CD4-positive, alpha-beta T cell (primary cell): ENCODE measurements at places on chromosomes 16 and 17.
A peak's percentile ranks its signal among the peaks of the same experiment; 100 is the strongest.

DNA sequence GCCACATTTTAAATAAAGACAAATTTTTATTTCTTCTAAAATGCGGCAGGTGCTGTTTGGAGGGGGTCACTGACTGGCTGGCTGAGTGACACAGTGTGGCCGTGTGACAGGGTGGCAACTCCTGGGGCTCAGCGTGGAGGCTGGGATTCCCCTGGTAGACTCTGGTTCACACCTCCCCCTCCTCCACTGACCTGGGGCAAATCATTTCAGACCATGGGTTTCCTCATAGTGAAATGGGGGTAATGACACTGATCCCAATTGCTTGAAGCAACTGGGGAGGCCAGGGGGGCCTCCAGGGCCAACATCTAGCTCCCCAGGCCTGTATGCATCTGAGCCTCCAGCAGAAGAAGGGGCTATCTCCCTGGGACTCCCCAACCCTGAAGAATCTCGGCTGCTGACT is 6.6 kb downstream of the HSD11B2 start:
- no peak for DNase-seq

DNA sequence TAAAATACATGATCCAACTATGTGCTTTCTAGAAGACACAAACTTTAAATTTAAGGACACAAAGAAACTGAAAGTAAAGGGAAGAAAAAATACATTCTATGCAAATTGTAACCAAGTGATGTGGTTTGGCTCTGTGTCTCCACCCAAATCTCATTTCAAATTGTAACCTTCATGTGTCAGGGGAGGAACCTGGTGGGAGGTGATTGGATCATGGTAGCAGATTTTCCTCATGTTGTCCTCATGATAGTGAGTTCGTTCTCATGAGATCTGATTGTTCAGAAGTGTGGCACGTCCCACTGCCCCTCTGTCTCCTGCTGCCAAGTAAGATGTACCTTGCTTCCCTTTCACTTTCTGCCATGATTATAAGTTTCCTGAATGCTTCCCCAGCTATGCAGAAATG is 15.0 kb downstream of the OR1A1 start:
- DNase-seq: no peak

DNA sequence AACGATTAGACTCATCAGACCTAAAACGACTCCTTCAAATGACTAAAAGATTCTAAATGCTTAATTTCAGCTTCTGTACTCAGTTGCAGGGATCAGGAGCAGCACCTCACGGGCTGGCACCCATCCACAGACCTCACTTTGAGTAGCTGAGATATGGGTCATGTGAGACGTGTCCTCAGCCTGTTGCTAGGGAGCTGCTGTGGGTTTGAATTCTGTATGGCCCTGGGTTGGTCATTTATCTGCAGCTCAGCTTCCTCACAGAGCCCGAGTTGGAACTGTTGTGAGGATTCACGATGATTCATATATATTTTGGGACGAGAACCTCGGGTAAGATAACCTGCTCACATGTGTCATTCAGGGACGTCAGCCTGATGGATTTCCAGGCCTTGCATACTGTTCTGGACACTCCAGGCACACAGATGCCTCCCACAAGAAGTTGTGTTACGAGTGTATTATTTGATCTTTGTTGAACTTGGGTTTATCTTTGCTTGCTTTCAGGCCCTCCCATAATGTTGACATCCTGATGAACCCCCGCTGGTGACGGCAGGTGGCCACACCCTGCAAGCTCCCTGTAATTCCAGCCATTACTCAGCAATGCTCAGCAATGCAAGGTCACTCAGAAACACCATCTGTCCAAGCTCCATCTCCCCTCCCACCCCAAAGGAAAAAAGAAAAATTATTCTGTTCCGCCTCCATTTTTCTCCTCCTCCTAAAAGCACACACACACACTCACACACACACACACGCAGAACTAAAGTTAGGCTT is 137.6 kb downstream of the RBFOX3 start:
- DNase-seq: no peak

- no peak for DNase-seq
Measured at GRCh38 chr17:13047011-13047606, 29.3 kb upstream of the ELAC2 start.

DNA sequence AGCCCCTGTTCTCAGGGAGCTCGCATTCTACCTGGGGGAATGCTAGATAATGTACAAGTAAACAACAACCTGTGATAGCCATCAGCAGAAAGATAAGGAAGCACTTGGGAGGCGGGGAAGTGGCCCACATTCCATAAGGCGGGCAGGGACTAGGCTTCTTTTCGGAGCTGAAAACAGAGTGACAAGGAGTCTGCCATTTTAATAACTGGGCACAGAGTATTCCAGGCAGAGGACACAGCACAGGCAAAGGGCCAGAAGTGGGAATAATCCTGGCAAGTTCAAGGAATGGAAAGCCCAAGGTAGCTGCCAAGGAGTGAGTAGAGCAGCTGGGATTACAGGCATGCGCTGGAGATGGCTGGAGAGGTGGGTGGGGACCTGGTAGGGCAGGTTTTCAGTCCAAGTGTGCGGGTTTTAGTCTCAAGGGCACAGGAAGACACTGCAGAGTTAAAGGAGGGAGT is 24.3 kb downstream of the USP43 start:
- no peak for DNase-seq

DNA sequence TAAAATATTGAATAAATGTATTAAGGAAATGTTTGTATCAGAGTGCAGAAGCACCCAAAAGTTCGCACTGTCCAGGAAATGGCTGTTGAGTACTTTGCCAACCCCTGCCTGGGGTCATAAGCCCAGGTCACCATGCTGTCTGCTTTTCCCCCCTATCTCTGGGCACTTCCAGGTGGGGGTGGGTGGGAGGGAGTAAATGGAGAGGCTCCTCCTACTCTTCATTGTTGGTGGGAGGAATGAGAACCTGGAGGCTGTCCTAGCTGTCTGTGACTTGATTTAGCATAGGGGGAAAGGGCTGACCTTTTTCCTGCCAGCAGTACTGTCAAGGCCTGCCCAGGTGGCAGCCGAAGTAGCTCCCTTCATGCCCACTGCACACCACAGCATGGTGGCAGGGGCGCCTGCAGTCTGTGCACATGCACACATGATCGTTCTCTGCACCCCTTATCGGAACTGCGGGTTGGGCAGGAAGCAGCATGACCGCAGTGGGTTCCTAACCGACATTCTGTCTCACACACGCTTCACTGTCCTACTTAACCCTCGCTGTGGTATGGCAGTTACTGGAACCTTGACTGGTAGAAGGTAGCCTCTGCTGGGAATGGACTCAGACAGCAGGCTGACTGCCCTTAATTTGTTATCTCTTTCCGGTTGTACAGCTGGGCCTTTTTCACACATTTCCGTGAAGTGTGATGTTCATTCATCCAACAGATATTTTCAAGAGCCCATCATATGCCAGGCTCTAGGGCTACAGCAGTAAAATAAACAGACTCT is 41.5 kb downstream of the LDHD start:
- DNase-seq: peak; percentile 84

DNA sequence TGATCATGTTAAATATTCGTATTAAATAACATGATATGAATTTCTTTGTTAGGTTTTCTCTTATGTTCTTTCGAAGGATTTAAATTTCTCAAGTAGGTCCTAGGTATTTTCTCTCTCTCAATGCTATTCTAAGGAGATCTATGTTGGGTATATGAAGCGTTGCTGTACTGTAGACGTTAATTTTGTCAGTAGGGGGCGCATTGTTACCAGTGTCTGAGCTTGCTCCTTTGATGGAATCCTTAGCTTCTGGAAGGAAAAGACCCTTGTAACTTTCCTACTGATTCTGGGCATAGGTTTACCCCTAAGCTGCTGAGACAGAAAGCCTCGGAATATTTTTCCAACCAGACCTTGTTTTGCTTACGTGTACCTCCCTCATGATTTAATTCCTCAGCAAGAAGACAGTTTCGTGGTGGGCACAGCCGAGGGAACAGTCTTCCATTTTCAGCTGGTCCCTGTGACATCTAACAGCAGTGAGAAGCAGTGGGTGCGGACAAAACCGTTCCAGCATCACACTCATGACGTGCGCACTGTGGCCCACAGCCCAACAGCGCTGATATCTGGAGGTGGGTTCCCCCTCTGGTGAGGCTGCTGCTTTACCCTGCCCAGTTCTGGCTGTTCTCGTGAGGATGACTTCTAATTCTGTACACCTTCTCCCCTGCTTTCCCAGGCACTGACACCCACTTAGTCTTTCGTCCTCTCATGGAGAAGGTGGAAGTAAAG is 17.9 kb downstream of the UTP4 start:
- peak; percentile 78 for DNase-seq

DNA sequence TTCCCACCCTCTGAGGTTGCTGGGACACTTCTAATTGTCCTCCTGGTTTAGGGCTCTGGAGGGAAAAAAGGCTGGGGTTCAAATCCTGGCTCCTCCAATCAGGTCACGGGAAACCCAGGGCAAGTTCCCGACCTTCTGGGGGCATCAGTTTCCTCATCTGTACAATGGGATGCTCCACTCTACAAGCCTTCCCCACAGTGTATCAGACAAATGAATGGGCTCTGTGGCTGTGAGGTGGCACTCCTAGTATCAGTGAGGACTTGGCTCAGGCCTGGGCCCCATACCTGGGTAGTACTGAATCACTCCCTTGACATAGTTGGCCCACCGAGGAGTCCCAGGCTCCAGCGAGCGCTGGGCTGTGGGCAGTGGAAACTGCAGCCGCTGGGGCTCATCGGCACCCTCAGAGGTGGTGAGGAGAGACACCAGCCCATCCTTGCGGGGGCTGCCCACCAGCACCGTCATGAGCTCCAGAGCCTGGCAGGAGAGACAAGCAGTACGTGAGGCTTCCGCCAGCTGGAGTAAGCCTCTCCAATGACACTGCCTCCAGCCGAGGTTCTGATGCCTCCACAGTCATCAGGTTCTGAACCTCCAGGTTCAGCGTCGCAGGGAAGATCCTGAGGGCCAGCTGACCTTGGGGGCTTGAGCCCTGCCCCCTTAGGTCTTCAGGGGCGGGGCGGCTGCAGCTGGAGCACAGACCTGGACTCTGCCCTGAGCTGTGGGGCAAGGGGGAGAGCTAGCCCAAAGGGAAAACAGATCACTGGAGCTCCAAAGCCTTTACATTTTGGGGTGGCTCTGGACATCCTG is 1.2 kb downstream of the GALK1 start:
- no peak for DNase-seq

DNA sequence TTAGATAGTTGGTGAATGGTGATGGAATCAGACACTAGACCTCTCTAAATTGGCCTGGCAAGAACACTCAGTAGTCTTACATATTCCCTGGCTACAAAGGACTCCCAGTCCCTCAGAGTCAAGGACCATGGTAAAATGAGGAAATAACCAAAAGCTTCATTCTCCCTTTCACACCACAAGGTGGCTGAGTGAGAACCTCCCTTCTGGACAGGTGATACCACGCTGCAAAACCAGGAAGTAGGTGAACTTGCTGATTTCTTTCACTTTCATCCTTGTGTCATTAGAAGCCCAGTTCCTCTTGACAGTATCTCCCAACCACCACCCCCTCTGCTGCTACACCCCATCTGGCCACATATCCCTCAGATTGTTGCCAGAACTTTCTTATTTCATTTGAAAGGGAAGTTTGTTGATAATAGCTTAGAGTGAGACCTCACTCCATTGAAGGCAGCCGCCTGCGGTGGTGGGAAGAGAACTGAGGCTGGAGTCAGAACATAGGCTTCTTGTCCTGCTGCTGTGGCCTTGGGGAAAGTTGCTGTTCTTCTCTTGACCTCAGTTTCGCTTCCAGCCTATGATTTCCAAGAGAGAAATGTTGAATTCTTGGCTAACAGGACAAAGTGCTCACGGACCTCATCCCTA is 290.6 kb upstream of the CCL2 start:
- DNase-seq: no peak

GRCh38 chr17:5282642-5283217 is 646 bp downstream of the RABEP1 start:
- DNase-seq: peak; percentile 31

DNA sequence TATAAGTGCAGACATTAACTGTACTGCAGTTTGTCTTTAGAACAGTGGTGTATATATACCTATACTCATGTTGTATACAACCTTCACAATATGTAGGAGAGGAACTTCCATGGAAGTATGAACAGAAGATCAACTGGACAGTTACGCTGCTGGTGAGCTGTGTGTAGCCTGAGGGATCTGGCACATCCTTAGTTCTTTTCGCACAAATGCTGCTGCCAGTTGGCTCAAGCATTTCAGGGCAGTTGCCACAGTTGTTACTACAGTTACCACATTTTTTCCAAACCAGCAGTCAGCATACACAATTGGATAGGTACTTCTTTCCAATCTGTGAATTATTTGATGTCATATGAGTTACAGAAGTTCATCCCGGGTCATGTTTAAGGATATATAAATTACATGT is 539.6 kb upstream of the HSBP1 start:
- no peak for DNase-seq

GRCh38 chr17:78960928-78961327 is 18.8 kb downstream of the LGALS3BP start:
- DNase-seq: no peak

- DNase-seq: peak; percentile 62
Measured at GRCh38 chr16:67169642-67170167, 633 bp upstream of the NOL3 start.

- no peak for DNase-seq
Measured at GRCh38 chr16:62035115-62036092, 834 bp downstream of the CDH8 start.

DNA sequence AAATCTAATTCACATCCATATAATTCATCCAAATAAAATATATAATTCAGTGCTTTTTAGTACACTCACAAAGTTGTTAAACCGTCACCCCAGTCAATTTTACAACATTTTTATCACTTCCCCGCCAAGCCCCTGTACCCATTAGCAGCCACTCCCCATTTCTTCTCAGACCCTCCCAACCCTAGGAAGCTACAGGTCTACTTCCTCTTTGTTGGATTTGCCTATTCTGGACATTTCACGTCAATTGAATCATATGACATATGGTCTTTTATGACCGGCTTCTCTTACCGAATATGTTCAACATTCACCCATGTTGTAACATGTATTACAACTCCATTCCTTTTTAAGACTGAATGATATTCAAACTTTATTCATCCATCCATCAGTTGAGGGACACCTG is 19.9 kb upstream of the MLKL start:
- DNase-seq: no peak
